ENCODE measurements at places on chromosomes 7 and 10.

GRCh38 chr7:22350466-22351328 is 6.3 kb downstream of the RAPGEF5 start:
- no peak for DNase-seq

DNA sequence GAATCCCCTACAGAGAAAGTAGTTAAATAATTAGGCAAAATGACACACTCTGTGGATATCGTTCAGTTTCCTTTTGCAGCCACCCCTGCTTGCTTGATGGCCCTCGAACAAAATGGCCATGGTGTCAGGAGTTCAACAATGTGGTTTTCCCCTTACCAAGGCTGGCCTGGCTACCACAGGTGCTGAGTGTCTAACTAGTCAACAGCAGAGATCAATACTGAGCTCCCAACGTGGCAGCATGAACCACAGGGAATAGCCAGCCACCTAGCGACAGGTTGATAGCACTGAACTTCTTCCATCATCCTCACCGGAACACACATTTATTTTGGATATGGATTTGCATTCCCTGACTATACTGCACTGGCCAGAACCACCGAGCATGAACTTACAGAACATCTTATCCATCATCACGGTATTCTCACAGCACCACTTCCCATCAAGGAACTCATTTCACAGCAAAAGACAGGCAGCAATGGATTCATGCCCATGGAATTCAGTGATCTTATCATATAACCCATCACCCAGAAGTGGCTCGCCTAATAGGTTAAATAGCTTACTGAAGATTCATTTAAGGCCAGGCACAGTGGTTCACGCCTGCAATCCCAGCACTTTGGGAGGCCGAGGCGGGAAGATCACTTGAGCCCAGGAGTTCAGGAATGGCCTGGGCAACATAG is 6.3 kb downstream of the C10orf67 start:
- no peak for DNase-seq

DNA sequence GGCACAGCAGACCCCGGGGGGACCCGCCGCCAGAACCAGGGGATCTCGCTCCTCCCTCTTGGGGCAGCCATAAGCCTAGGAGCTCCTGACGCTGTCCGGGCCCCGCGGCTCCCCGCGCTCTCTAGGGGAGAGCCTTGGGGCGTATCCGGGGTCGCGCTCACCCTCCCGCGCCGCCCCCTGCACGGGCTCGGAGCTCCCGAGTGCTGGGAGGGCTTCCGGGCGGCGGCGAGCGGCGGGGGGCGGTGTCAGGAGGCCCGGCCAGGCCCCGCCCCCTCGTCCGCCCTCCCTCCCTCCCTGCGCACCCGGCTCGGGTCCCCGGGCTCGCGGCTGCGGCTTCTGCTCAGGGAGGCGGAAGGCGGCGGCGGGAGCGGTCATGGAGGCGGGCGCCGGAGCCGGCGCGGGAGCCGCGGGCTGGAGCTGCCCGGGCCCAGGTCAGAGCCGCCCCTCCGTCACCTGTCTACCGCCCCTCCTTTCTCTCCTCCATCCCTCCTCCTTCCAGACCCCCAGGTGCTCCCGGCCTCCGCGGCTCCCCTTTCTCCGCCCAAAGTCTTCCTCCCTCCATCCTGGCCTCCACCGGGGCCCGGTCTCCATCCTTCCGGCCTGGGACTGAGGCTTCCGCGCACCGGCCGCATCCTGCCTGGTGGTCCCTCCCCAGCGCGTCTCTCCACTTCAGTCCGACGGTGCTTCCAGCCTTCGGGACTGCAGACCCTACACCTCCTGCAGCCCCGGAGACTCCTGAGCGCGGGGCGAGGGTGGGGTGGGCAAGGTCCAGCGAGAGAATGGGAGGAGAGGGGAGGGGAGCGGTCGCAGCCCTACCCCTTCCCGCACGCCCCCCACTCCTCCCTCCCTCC is at the start of gene CCDC136:
TSS of gene CCDC136 (plus strand) at position 848 of the 851 bp plus-strand sequence. CDS start 444 bp downstream, outside the sequence.
- DNase-seq = no peak

DNA sequence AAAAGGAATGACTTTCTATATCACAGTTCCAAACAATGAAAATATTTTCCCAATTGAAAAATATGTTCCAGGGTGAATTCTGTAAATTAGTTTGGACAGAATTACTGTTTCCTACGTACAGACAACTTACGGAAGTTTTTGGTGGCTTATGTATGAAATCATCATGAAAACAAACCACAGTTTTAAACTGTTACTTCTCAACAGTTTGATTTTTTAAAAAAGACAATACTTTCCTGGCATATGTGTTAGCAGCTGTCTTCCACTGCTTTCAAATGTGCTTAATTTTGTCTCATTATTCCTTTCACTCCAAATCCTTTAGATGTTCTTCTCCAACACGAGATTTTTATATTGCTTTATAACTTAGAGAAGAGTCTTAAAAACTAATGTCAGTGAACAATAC is 56.2 kb downstream of the SEMA3A start:
- DNase-seq = no peak

DNA sequence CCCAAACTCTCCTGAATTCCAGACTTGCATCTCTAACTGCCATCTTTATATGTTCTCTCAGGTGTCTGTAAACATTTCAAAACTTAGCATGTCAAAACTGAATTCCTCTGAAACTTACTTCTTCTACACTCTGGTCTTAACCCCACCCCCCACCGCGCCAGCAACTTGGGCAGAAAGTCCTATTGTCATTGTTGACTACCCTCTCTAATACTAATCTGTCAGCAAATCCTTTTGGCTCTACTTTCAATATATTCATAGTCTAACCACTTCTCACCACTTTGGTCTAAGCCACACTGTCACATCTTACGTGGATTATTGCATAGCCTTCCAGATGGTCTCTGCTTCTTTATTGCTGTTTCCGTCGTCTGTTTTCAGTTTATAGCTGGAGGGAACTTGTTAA is 86.6 kb downstream of the AHCYL2 start:
- no peak for DNase-seq

DNA sequence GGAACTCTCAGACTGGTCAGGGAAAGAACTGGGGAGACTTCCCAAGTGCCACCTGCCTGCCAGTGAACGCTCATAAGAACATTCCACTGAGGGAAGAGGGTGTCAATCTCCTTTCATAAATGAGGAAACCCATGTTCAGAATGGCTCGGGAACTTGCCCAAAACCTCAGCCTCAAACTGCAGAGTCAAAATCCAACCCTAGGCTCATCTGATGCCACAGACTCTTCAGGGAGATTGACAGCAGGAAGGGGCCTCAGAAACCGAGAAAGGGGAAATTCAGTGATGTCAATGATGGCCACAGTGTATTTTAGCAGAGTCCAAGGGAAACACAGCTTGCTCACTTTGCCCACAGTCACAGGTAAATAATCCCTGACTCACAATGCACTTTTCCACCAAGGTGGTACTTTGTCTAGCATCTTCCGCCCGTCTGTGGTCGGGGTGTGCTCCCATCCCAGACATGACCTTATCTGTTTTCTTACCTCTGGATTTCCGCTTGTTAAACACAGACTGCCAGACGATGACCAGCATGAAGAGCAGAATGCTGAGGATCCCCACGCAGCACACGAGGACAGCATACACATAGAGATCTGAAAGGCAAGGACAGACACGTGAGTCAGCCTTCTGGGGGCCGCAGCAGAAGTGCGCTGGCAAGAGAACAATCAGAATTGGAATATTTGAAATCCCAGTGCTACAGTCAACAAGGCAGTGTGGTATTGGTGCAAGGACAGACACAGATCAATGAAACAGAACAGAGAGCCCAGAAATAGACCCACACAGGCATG is 38.4 kb downstream of the VSTM4 start:
- no peak for DNase-seq

- no peak for DNase-seq
Measured at GRCh38 chr7:48101968-48102367, 12.9 kb downstream of the UPP1 start.

DNA sequence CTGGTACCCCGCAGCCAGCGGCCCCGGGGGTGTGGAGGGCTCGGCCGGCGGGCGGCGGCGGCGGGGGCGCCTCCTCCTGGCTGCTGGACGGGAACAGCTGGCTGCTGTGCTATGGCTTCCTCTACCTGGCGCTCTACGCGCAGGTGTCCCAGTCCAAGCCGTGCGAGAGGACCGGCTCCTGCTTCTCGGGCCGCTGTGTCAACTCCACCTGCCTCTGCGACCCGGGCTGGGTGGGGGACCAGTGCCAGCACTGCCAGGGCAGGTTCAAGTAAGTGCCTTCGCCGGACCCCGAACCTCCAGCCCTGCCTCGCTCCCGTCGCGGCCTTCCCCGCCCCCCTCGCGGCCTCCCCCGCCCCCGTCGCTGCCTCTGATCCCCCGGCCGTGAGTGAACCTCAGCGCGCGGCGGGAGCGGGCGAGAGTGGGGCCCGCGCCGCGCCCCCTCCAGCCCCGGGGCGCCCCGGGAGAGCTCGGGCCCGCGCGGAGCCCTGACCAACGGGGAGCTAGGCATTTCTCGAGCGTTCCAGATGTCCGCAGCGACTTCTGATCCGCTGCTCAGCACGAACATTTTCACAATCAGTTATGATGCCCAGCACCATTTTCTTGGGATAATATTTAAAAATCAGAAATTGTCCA is 727 bp downstream of the ATRNL1 start:
- DNase-seq = no peak

DNA sequence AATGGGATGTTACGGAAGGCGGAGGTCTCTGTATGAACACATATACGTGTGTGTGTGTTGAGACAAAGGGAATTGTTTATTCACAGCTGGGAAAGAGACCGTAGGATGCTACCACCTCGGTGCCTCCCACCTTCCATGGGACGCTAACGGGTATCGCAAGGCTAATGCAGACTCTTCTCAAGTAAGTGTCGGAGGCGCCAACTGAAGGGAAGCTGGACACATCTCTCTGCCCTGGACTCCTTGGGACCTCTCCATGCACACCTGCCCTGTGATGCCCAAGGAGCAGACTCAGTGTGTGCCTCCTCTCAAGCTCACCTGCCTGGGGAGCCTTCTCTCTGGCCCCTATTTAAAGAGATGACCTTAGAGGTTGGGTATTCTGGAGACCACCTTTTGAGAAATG is 230.9 kb downstream of the DNAJB6 start:
- no peak for DNase-seq
